SK-N-SH (cell line): ENCODE measurements at places on chromosomes 4 and X. TPM values are rescaled to one million over a fixed set of nuclear protein-coding genes. Genes with fewer than 3 reads are reported as not detected.

GRCh38 chr4:173932701-173933100 lies 350.8 kb downstream of the FBXO8 start:
- DNase-seq, result no peak

DNA sequence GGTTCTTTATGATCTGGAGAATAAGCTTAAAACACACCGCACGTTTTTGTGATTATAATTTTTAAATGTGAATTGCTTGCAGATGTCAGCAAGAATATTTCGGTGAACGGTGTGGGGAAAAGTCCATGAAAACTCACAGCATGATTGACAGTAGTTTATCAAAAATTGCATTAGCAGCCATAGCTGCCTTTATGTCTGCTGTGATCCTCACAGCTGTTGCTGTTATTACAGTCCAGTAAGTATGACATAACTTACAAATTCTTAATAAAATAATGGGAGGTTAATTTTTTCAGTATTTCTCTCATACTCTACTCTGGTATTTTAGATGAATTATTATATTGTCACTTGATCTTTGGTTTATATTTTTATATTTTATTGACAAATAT lies 5.4 kb downstream of the AREG start:
- no peak for DNase-seq

- no peak for DNase-seq
These were observed 568.8 kb upstream of the TENM3 start for GRCh38 chr4:181674315-181674875.

DNA sequence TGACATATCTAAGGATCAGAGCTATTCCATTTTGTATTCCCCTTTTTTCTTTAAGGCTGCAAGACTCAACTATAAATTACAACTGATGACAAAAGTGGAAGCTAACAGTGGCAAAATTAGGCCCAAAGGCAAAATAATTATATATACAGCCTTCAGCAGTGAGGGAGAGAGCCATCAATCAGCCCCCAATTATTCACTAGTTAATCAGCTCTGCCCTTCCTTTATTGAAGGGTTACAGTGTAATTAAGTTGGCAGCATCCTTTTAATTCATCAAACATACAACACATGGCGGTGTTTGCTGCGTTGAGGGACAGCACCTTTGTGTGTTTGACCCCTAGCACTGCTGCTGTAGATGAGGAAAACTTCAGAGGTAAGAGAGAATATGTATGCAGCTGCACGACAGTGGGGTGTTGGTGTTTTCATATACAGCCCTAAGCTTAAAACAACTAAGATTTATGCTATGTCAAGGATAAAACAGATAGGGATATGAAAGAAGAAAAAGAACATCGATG lies 973.9 kb upstream of the POU3F4 start:
- no peak for DNase-seq

DNA sequence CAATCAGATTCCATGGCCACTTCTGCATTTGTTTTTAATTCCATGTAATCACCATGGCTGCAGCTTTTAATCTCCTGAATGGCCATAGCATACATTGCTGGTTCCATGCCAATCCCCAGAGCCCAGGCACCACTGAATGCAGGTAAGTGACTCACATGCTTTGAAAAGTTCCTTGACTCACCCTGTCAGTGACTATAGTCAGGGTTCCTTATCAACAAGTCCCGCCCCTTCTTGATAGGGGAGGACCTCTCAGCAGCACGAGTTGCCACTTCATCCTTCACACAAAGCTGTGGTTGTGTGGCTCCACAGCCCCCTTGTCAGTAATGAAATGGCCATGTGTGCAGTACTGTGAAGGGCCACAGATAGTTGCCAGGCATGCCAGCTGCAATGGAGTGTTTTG lies 516.6 kb downstream of the PPARGC1A start:
- no peak for DNase-seq

DNA sequence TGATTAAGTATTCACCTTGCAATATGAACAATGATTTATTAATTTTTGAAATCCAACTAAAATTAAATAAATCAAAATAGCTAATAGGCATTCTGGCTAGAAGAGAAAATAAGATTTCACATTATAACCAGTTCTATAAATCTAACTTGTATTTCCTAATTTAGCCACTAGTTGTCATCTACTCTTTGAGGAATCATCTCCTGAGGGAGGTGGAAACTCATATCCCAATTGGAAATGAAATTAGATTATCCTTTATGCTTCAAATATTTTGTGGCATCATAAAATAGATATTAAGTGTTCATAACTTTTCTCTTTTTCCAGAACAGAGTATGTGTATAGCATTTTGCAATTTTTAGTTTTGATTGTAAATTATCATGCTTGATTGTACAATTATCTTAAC lies 558.5 kb upstream of the DIAPH2 start:
- no peak for DNase-seq

DNA sequence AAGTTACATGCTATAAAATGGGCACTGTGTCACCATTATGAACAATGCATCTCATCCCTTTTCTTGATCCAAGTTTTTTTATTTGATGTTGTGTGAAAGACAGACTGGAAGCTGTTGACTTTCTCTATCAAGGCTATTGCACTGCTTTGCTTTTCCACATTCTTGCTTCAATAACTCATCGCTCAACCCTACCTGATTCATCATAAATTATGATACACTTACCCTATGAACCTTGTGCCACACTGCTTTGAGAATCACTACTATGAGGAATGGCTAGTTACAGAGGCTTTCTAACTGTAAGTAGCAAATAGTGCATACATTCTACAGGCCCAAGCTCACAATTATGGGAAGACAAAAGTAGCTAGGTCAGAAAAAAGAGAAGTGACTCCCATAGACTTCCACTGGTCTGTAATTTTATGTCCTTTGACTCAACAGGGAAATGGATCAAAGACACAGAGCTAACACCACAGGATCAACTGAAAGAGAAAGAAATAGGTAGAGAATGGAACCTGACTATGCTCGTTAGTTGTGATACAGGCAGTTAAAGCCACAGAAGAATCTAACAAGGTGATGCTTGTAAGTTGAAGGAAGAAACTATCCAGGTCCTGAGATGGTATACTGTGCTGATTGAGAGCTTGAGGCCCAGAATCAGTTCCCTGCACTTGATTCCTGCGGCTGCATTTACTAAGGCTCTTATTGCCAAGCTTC lies 163.5 kb downstream of the PPP3CA start:
- DNase-seq, result no peak

DNA sequence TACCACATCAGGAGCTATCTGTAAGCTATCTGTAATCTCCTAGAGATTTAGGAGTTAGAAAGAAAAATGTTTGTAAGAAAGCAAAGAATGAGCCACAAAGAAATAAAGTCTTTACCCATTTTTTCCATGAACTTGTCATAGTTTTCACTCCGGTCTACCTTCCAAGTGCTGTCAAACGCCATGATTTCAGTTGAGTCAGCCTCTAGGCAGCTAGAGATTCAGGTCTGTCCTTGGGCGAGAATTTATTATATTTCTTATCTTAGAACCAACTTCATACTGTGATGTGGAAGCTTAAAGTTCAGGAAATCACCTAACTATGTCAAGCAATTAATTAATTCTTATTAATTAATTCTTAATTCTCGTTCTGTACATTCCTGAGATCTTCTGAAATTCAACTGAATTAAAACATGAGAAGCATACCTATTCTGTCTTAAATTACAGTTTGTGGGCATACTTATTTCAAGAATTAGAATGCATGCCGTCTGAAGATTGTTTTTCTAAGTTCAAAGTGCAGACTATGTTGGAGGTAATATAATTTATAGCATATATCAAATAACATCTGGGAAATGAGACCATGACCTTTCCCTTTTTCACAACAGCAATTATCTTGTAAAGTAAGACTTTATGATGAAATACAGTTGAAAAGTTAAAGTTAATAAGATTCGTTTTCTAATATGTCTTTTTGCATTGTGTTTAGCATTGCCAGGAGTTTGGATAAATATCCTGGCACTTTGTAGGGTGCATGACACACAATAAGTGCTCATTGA lies at the start of gene FABP2:
FABP2 (minus strand) TSS at position 218 of the 767 bp plus-strand sequence; CDS start at position 182, 36 bp downstream.
- DNase-seq, result no peak

GRCh38 chr4:83866834-83867621 lies 331.1 kb downstream of the GPAT3 start:
- DNase-seq, result no peak

- DNase-seq, result no peak
These were observed 171.9 kb downstream of the TMA16 start for GRCh38 chr4:163666332-163666873.

DNA sequence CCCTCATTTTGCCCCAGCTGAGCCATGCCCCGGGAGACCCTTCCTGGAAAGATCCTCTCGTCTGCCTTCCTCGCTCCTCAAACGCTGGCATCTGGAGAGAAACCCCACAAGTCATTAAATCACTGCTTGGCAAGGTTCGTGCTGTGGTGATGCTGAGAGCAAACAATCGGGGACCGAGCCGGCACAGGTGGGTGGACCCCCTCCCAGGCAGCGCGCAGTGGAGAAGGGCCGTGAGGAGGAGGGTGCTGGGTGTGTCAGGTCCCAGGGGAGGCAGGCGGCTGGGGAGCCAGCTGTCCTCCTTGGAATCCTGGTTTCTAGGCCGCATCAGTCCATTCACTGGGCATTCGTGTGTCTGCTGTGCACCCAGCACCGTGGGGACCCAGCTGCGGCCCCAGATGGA lies 64.9 kb upstream of the PSAPL1 start:
- DNase-seq, result no peak

- DNase-seq, result peak; percentile 75
These were observed 196.0 kb upstream of the PSAPL1 start for GRCh38 chr4:7630568-7631287.

GRCh38 chr4:184765473-184766340 lies 31.8 kb upstream of the CENPU start:
- DNase-seq, result peak; percentile 29

- DNase-seq, result no peak
These were observed 12.4 kb downstream of the BOD1L1 start for GRCh38 chr4:13615161-13615560.

GRCh38 chrX:153029875-153030274 lies 26.4 kb upstream of the PNMA3 start:
- DNase-seq, result no peak

DNA sequence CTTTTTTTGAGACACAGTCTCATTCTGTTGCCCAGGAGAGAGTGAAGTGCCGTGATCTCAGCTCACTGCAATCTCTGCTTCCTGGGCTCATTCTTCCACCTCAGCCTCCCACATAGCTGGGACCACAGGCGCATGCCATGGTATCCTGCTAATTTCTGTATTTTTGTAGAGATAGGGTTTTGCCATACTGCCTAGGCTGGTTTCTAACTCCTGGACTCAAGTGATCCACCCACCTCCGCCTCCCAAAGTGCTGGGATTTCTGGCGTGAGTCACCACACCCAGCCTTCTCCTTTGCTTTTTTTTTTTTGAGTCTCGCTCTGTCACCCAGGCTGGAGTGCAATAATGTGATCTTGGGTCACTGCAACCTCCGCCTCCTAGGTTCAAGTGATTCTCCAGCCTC lies 94.1 kb downstream of the PDS5A start:
- DNase-seq, result no peak

DNA sequence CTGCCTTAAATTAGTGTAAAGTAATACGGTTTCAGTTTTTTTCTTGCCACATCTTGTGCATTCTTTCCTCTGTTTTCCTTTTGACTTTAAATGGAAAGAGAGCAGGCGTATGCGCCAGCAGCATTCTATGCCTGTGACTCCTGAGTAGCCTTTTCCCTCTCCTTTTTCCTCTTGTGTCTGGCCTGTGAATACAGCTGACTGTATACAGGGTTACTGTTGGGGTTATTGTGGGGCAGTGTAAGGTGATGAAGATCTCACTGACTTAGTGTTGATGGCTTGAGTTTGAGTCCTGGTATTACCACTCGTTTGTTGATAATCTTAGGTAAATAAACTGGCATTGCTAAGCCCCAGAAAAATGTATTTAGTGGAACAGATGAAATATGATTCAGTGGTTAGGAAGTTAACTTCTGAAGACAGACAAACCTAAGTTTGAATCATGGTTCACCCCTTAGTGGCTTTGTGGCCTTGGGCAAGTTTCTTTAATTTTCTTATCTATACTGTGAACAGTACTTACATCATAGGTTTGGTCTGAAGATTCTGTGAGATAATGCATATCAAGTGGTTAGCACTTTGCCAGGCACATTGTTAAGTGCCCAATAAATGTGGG lies 105.1 kb downstream of the FNIP2 start:
- DNase-seq, result no peak

DNA sequence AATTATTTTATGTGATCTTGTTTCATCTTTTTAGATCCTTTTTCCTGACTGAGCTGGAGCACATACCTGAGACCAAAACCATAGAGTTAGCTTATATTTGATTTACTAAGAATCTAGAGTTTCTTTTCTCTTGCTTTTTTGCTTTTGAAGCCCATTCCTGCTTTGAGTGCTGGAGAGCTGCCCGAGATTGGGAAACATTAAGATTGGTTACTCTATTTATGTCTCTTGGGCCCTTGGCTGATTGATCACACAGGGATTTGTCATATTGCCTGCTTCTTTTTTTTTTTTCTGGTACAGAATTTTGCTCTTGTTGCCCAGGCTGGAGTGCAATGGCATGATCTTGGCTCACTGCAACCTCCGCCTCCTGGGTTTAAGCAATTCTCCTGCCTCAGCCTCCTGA lies 73.9 kb downstream of the REPS2 start:
- no peak for DNase-seq

DNA sequence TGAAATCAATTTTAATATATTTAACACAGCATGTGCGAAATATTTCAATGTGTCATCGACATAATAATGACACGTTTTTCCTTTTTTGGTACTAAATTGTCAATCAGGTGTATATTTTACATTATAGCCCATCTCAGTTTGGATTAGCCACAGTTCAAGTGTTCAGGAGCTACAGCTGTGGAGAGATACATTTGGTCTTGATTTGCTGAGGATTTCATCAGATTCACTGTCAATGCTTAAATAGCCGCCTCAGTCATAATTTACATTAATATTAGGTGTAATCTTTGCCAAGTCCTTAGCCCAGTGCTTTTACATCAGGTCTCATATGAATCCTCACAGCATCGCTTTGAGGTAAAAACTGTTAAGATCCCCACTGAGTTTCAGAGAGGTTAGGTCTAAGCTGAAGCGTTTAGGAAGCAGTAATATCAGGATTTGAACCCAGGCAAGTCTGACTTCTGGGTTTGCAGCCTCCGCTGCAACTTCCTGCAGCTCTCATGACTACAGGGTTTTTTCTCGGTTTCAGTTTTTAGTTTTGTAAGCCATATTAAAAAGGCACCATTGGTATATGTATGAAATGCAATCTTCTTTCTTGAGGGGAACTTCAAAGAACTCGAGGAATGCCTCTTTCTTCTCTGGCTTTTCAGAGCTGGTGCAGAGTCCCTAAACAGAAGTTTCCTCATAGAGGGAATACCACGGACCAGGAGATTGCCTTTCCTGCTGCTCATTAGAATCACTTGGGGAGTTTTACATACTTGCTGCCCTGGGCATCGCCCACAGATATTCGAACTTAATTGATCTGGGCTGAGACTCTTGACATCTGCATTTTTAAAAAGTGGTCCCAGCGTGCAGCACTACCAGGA lies 6.4 kb downstream of the MTM1 start:
- DNase-seq, result no peak

The CTAG1A gene
- not detected in 2 replicates for polyA plus RNA-seq

The TLR8 gene
- polyA plus RNA-seq, result not detected in 2 replicates

The HERC5 gene
- 0.11 and 0.15 TPM in 2 replicates for polyA plus RNA-seq

The AMBN gene
- not detected in 2 replicates for polyA plus RNA-seq
